Right atrium auricular region (tissue), 2 donors: ENCODE measurements at places on chromosomes 11 and 22. TPM values are rescaled to one million over a fixed set of nuclear protein-coding genes. Genes with fewer than 3 reads are reported as not detected.

The ASCC2 gene
- 37.5 TPM for total RNA-seq

The ROM1 gene
- 3.2 TPM for total RNA-seq

The IL10RA gene
- 11.4 TPM for total RNA-seq

- DNase-seq: no peak
- peak overlapping the region; percentile 86 for H3K27ac ChIP-seq
- H3K36me3 ChIP-seq: no peaks in the 10 kb centered on the region
- H3K4me1 ChIP-seq: peaks cover 66% of the 10 kb centered on the region
Measured at GRCh38 chr22:35912658-35913057, 116.0 kb downstream of the RBFOX2 start.

- no peaks in the 10 kb centered on the region for H3K27me3 ChIP-seq
- H3K36me3 ChIP-seq: no peaks in the 10 kb centered on the region
- DNase-seq: no peak
- H3K4me1 ChIP-seq: no peaks in the 10 kb centered on the region
- no peak overlapping the region for H3K27ac ChIP-seq
Measured at GRCh38 chr11:80315200-80315599, 874.4 kb upstream of the TENM4 start.

DNA sequence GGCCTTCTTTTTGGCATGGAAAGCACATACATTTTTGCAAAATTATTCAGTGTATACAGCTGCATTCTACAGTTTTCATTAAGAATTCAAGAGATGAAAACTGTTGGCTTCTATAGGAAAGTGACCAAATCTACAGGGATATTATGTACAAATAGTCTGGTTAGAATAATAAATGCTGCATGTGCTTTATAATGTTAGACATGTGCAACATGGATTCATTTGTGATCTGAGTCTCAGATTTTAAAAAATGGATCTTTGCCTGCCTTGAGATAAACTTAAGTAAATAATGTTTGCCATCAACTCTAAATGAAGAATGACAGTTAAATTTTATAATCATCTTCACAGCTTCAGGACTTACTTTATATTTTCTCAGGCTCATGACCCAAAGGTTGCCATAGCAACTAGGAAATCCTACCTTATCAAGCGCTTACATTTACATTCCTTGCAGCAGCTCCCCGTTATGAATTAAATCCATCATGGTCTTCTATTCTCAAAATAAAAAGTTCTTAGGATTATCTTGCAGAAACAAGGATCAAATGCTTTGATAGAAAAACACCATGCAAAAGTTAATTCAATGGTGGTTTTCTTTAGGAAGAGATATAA is 200.2 kb downstream of the CADM1 start:
- DNase-seq: no peak
- H3K27me3 ChIP-seq: no peaks in the 10 kb centered on the region
- H3K4me3 ChIP-seq: no peak overlapping the region
- no peaks in the 10 kb centered on the region for H3K36me3 ChIP-seq
- no peak overlapping the region for H3K27ac ChIP-seq

GRCh38 chr11:83092488-83093384 is 21.0 kb upstream of the RAB30 start:
- no peak overlapping the region for H3K4me3 ChIP-seq
- no peak overlapping the region for H3K27ac ChIP-seq
- no peaks in the 10 kb centered on the region for H3K4me1 ChIP-seq
- H3K27me3 ChIP-seq: no peaks in the 10 kb centered on the region
- DNase-seq: no peak
- no peaks in the 10 kb centered on the region for H3K36me3 ChIP-seq

DNA sequence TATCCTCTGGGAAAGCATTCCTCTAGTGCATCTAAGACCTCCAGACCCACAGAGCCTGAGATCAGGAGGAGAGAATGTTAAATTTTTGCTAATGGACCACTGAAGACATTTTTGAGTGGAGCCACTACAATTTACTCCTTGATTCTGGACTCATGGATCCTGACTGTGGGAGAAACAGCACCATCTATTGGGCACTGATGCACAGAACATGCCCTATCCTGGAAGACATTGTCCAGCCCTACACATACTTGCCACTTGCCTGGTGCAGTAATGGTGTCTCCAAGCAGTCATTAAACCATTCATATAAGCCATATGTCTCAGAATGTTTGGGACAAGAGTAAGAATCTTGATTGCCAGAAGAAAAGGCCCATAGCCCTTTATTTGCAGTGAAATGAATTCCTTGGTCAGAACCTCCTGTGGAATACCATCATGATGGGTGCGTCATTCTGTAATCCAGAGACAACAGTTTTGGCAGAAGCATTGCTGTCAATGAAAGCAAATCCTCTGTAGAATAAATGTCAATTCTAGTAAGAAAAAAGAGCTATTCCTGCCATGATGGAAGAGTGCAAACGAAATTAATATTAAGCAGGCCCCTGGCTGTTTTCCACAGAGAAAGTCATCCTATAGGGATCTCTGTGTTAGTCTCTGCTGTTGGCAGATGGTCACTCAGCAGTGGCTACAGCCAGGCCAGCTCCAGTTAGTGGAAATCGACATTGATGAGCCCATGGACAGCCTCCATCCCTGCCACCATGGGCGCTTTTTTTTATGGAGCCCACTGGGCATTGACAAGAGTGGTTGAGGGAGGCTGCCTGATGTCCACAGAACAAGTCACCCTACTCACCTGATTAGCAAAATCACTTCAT is 43.5 kb downstream of the GGTLC2 start:
- H3K27ac ChIP-seq: no peak overlapping the region
- H3K27me3 ChIP-seq: no peaks in the 10 kb centered on the region
- H3K4me1 ChIP-seq: no peaks in the 10 kb centered on the region
- H3K4me3 ChIP-seq: no peak overlapping the region

GRCh38 chr22:19892257-19892879 is 37.7 kb upstream of the GNB1L start:
- no peak overlapping the region for H3K27ac ChIP-seq
- H3K27me3 ChIP-seq: no peaks in the 10 kb centered on the region
- no peak for DNase-seq
- H3K4me1 ChIP-seq: no peaks in the 10 kb centered on the region

DNA sequence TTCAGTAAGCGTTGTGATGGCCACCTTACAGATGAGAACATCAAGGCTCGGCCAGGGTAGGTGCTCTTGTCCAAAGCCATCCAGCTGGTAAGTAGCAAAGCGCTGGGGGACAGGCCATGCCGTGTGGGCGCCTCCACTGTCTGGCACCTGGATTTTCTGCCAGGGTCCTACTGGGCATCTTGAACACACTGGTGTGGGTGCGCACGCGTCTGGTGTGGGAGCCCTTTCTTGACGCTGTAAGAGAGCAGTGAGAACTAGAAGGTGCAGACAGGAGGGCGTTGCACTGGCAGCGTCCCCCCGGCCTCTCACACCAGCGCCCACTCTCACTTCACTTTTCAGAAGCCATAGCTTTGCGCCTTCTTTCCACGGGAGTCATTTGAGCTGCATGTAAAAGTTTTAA is 296.6 kb downstream of the TBC1D22A start:
- H3K27me3 ChIP-seq: no peaks in the 10 kb centered on the region
- H3K27ac ChIP-seq: no peak overlapping the region
- H3K4me1 ChIP-seq: no peaks in the 10 kb centered on the region
- no peak overlapping the region for H3K4me3 ChIP-seq
- DNase-seq: no peak
- peaks cover 4% of the 10 kb centered on the region for H3K36me3 ChIP-seq

GRCh38 chr11:94036096-94036495 is 14.9 kb downstream of the HEPHL1 start:
- no peaks in the 10 kb centered on the region for H3K27me3 ChIP-seq
- DNase-seq: no peak
- H3K4me3 ChIP-seq: no peak overlapping the region
- no peaks in the 10 kb centered on the region for H3K36me3 ChIP-seq

- H3K27me3 ChIP-seq: no peaks in the 10 kb centered on the region
- no peak overlapping the region for H3K27ac ChIP-seq
Measured at GRCh38 chr11:66124564-66124963, 54.5 kb downstream of the PACS1 start.

DNA sequence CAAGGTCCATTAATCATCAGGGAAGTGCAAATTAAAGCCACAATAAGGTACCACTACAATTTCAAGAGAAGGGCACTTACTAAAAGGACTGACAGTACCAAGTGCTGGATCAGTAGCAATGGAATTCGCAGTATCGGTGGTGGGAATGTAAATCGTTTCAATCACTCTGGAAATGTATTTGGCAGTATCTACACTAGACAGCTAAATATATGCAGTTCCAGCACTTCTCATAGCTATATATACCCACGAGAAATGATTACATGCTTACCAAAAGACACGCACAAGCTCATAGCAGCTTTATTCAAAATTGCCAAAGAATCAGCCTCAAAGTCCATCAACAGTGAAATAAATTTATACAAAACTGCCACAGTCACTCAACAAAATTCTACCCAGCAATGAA is 4.4 kb upstream of the ZNF280B start:
- no peaks in the 10 kb centered on the region for H3K27me3 ChIP-seq
- H3K36me3 ChIP-seq: no peaks in the 10 kb centered on the region
- no peak overlapping the region for H3K4me3 ChIP-seq
- H3K27ac ChIP-seq: no peak overlapping the region
- DNase-seq: no peak

DNA sequence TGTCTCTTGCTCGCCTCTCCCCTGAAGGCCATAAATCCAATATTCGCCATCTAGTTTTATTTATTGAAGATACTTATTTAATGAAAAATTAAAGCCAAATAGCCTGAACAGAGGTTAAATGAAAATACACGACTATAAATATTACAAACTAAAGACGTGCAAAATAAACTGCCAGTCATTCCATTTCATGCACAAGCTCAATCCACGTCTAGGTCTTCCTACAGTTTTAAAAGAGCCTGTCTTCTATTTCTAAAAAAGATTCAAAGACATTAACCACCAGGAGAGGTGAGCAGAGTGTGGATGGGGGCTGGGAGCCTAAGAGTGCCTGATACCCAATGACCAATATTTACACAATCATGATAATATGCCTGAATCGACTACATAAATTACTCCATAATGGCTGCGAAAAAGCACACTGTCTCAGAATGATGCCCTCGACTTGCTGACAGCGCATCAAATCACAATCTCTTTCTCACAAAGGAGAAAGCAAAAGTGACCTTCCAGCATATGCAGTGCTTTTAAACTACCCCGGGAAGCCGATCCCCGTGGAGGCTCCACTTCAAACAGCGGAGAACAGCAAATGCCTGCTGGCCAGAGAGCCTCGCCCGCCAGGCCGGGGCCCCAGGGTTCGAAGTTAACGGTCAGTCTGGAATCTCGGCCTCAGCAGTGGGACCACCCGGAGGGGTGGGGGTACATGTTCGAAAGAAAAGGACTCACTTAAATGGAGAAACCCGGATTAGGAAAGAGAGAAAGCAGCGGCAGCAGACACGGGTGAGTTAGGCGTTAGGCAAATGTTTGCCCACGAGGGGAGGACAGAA is 1.7 kb downstream of the FCHSD2 start:
- no peak for DNase-seq
- H3K27me3 ChIP-seq: no peaks in the 10 kb centered on the region
- peak overlapping the region; percentile 95 for H3K4me3 ChIP-seq
- peak overlapping the region; percentile 96 for H3K27ac ChIP-seq

DNA sequence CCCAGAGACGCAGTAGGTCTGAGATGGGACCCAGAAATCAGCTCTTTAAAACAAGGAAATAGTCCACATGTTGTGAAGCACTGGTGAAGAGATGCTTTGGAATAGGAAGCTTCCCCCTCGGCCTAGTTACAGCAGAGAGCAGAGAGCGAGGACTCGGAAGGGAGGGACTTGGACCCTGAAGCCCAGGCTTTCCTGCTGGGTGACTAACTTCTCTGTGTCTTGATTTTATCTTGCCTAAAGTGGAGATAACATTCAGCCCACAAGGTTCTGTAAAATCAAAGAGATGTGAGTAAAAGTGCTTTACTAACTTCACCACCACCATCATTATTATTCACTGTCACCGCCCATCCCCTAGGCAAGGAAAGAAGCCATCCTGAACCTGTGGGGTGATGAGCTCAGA is 58.4 kb downstream of the THAP12 start:
- H3K27ac ChIP-seq: no peak overlapping the region
- DNase-seq: no peak
- H3K36me3 ChIP-seq: no peaks in the 10 kb centered on the region
- no peaks in the 10 kb centered on the region for H3K4me1 ChIP-seq
- H3K4me3 ChIP-seq: no peak overlapping the region

- no peaks in the 10 kb centered on the region for H3K27me3 ChIP-seq
- H3K27ac ChIP-seq: no peak within 1 kb of the TSS
- DNase-seq: no peak
- H3K4me1 ChIP-seq: no peaks in the 10 kb centered on the region
- H3K4me3 ChIP-seq: no peak within 1 kb of the TSS
Measured at GRCh38 chr11:1608363-1608762, at the start of gene KRTAP5-3. KRTAP5-3 (minus strand) TSS chr11:1608463; CDS start chr11:1608385, 78 bp downstream.

DNA sequence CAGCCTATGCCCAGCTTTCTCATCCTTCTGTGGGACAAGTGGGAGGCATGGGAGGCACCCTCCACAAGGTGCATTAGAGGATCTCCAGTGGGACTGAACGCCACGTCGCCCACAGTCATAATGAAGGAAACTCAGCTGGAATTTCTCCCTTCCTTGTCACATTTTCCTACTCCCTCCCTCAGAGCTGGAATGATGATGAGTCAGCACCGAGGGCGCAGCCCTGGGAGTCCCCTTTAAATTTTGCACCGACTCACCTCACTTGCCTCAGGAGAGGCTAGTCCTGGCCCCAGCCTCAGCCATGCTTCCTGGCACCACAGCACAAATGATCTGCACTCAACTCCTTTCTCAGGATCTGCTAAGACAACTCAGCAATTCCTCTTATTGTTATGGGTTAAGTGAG is 34.3 kb downstream of the DBX1 start:
- H3K27ac ChIP-seq: no peak overlapping the region
- no peak overlapping the region for H3K4me3 ChIP-seq
- H3K27me3 ChIP-seq: no peaks in the 10 kb centered on the region
- no peaks in the 10 kb centered on the region for H3K36me3 ChIP-seq
- H3K4me1 ChIP-seq: no peaks in the 10 kb centered on the region
